ENCODE measurements at places on chromosomes 7 and 10.

DNA sequence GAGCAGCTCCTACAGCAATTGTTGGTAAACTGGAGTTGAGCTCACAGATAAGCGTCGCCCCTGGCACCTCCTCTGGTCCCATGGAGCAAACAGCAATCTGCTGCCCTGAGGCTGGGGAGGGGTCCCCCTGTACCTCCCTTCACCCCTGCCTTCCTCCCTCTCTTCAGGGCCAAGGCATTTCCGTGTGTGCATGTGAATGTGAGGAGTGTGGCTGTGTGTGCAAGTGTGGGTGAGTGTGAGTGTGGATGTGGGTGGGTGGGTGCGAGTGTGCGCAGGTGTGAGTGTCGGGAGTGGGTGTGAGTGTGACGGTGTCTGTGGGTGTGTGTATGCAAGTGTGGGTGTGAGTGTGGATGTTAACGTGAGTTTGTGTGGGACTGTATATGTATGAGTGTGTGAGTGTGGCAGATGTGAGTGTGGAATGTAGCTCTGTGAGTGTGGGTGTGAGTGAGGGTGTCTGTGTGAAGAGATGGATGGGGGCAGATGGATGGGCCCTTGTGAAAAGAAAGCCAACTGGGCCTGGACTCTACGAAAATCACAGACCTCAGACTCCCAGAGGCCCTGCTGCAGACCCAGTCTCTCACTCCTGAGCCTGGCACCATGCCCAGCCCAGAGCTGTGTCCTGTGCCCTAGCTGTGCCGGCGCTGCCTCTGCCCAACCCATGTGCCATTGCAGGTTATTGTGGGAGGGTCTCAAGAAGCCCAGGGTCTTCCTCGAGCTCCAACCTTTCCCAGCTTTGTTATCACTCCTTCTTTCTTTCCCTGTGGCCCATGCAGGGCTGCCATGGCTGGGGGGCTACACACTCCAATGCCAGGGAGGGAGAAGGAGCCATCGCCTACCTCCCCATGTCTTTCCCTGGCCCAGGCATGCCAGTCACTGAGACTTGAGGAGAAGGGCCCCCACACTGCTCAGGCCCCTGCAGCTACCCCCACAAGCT lies 73.9 kb downstream of the GRID1 start:
- no peak for DNase-seq

GRCh38 chr10:1230592-1231275 lies 174.5 kb downstream of the WDR37 start:
- no peak for DNase-seq

DNA sequence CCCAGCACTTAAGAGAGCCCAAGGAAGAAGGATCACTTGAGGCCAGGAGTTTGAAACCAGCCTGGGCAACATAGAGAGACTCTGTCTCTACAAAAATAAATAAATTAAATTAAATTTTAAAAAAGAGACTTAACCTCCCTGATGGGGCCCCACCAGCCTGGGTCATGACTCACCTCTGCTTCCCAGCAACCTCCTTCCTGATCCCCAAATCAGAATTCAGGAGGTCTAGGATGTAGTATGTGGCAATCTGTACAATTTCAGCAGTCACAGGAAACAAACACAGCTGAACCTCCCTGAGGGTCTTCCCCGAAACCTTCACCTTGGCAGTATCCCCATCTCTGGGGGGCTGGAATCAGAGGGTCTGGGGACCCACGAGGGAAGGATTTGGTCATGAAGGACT lies 9.7 kb upstream of the PPP1R35 start:
- no peak for DNase-seq

- no peak for DNase-seq
Measured at GRCh38 chr7:90586091-90586490, 10.0 kb upstream of the CDK14 start.

DNA sequence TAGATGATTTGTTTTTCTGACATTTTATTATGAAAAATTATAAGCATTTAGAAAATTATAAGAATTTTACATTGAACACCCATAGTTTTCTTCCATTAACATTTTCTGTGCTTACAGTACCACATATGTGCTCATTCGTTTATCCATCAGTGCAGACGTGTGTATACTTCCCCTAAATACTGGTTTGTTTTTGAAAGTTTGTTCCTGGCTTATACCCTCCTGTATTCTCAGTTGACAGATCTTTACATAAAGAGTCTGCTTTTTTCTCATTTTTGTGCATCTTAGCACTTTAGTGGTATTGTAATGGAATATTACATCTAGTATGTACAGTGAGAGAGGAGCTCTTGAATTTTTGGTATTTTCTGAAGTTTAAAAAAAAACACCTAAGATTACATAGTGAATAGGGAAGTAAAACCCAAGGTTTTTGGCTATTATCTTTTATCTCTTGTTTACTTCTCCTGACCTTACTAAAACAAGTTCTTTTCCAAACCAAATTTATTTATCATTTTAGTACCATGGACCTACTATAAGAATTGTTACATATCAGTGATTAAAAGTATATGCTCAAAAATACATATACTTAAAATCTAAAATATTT lies 8.1 kb downstream of the DLD start:
- no peak for DNase-seq

- DNase-seq = no peak
Measured at GRCh38 chr10:86376403-86376802, 9.8 kb upstream of the GRID1 start.

DNA sequence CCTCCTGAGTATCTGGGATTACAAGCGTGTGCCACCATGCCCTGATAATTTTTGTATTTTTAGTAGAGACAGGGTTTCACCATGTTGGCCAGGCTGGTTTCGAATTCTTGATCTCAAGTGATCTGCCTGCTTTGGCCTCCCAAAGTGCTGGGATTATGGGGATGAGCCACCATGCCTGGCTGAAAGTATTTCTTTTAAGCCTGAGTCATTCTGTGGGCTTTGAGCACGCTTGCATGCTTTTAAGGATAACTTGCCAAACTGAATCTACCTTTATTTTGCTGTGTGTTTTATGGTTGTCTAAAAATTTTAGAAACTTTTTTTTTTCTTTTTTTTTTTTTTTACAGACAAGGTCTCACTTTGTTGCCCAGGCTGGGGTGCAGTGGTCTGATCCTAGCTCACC lies 33.2 kb downstream of the CNNM2 start:
- DNase-seq = no peak

DNA sequence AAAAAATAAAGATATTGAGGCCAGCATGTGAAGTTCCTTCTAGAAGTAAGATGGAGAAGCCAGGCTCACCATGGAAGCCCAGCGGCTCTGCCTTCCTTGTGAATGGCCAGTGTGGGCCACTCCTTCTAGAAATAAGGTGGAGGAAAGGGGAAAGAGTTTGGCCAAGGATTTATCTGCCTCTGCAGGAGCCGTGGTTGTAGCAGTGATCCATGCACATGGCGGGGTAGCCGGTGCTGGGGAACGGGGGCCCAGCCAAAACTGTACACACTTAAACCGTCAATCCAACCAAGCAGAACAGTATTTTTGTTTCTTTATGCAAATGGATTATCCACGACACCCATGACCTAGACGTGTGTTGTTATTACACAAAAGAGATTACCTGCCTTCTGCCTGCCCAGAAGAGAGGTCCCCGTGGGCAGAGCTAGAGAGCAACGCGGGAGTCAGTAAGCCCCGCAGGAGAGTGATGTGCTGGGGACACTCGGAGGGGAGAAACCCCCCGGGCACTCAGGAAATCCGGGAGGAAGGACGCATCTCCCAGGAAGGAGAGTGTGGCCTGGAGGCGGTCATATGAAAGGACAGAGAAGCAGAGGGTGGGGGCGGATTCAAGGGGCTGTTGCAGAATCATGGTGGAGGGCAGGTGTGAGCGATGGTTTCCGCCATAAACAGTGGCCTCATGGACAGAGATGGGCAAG lies 218.4 kb upstream of the PPP2R2D start:
- DNase-seq = no peak

DNA sequence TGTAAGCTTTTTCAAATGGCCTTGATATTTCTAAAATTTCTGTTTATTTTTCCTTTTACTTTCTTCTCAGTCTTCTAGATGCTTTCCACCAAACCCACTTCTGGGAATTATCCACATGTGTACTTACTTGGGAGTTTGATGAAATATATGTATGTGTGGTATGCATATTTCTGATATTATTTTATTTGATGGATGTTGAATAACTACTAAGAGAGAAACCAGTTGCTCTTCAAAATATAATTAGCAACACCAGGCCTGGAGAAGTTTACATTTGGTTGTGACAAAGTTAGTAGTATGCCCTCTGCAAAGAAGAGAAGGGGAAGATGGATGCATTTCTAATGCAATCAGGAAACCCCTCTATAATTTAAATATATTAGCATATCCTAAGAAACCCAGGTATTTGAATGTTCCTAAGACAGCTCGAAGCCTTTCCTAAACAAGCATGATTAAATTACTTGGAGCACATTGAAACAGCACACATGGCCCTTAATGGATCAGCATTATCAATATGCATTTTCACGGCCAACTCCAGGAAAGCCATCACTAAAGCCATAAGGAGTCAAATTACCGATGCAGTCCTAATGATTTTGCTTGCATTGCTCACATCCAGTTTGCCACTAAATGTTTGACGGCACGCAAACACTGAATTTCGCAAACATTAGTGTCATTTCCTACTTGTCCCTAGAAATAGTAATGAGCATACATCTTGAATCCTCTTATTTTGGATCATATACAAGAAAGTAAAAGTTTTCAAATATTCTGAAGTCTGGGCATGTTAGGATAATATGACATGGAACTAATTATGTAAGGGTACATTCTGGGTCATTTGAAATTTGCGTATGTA lies 393.8 kb downstream of the EXOC4 start:
- no peak for DNase-seq

DNA sequence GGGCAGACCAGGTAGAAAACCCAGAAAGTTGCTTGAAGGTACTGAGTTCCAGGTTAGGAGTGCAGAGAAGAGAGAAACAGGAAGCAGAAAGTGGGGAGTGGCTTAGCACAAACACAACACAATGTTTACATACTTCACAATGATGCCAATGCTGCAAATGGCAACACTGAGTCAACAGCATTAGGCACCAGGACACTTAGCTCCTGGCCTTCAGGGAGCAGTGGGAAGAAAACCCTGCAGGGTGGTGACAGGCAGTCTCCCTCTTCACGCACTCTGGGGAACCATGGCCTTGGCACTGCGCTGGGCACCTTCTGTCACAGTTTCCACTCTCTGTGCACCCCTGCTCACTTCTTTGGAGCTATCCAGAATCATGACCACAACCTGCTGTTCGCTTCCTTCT lies 7.3 kb downstream of the ICA1 start:
- no peak for DNase-seq

GRCh38 chr7:51977913-51978312 lies 661.3 kb upstream of the COBL start:
- DNase-seq = no peak

- DNase-seq = no peak
Measured at GRCh38 chr7:105354383-105354782, 34.3 kb downstream of the SRPK2 start.

GRCh38 chr7:138382862-138383565 lies 77.0 kb upstream of the TRIM24 start:
- DNase-seq = no peak

GRCh38 chr7:106693677-106694353 lies 32.9 kb upstream of the CCDC71L start:
- DNase-seq = no peak

DNA sequence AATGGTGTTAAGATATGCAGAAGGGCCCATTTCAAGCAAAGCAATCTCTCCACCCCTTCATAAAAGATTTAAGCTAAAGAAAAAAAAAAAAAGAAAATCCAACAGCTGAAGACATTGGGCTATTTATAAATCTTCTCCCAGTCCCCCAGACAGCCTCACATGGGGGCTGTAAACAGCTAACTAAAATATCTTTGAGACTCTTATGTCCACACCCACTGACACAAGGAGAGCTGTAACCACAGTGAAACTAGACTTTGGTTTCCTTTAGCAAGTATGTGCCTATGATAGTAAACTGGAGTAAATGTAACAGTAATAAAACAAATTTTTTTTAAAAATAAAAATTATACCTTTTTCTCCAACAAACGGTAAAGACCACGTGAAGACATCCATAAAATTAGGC lies 28.6 kb downstream of the PPP3CB start:
- no peak for DNase-seq

- no peak for DNase-seq
Measured at GRCh38 chr7:32179567-32179966, 109.4 kb upstream of the PDE1C start.

- no peak for DNase-seq
Measured at GRCh38 chr7:155226261-155227003, 71.2 kb upstream of the INSIG1 start.

- DNase-seq = peak; percentile 50
Measured at GRCh38 chr10:99548041-99548530, 15.3 kb downstream of the NKX2-3 start.

- no peak for DNase-seq
Measured at GRCh38 chr7:96080027-96080426, 241.9 kb downstream of the SLC25A13 start.

- DNase-seq = no peak
Measured at GRCh38 chr10:1850971-1851527, 113.7 kb upstream of the ADARB2 start.

DNA sequence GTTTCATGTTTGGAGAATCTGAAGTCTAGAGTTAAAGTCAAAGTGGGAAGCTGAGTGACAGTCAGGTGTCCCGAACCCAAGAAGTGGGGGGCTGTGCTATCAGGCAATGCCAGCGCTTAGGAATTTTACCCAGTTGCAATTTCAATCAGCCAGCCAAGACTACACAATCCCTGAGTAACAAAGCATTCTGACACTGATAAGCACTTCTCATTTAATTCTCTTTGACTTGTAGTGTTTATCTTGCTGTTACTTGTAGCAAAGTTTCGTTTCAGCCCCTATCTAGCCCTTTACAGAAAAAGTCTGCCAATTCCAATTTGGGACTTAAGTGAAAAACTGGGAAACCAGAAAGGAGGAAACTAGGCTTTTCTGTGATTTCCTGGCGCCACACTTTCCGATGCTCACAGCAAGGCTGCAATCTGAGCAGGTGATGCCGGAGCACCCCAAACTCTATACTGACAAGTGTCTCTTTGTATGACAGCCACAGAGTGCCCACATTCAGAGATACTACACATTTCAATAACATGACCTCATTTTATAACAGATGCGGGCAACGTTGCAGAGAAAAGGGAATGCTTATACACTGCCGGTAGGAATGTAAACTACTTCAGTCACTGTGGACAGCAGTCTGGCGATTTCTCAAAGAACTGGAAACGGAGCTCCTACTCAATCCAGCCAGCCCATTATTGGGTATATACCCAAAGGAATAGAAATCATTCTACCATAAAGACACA lies 61.0 kb downstream of the ITIH5 start:
- no peak for DNase-seq

DNA sequence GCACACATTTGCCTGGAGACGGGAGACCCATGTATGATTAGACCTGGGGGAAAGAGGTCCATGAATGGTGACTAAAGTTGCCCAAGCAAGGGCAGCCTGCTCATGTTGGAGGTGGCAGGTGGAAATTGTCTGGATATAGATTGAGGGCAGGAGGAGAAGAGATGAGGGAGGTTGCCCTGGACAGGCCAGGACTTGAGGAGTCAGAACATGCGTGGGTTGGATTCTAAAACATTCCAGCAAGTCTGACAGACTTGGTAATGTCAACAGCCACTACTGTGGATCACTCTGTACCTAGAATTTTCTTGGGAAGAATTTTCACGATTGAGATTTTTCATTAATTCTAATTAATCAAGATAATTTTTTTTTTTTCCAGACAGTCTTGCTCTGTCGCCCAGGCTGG lies 19.1 kb upstream of the SVOPL start:
- no peak for DNase-seq

GRCh38 chr10:109007514-109007913 lies 915.8 kb downstream of the XPNPEP1 start:
- DNase-seq = no peak

Data from WTC11 (cell line).